ENCODE measurements at places on chromosomes 3 and 15.

DNA sequence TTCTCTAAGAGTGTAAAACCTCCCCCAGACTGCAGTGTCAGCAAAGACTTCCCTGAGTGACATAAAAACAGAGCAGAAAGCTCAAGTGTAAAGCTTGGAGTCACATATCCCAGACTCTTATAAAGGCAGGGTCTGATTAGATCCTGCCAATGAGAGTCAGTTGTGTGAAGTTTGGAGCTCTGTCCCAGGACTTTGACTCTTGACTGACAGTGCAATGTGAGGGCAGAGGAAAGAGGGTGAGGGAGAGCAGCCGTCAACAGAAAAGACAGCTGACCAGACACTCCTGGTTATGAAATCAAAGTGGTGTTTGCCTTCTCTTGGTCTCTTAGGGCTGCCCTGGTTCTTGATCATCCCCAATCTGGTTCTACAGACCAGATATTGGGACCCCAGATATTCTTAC, 393.2 kb downstream of the ERC2 start:
- no peak for DNase-seq

- DNase-seq = no peak
Observed at GRCh38 chr15:96166223-96167200, 164.0 kb upstream of the NR2F2 start.

DNA sequence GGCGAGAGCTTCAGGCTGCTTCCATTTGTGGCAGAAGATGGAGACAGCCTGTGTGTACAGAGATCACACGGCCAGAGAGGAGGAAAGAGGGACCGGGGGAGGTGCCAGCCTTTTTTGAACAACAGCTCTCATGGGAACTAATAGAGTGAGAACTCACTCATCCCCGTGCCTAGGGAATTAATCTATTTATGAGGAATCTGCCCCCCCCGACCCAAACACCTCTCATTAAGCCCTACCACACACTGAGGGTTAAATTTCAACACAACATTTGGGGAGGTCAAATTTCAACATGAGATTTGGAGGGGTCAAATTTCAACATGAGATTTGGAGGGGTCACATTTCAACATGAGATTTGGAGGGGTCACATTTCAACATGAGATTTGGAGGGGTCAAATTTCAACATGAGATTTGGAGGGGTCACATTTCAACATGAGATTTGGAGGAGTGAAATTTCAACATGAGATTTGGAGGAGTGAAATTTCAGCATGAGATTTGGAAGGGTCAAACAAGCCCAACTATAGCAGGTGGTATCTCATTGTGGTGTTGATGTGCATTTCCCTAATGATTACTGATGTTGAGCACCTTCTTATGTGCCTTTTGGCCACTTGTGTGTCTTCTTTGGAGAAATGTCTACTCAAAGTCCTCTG, 20.6 kb upstream of the RFTN1 start:
- DNase-seq = no peak

- DNase-seq = no peak
Observed at GRCh38 chr3:140319739-140320138, 358.1 kb upstream of the TRIM42 start.

- DNase-seq = no peak
Observed at GRCh38 chr3:50953825-50954414, 279.2 kb downstream of the DOCK3 start.

GRCh38 chr15:69552057-69552815, 99.6 kb downstream of the RPLP1 start:
- no peak for DNase-seq

DNA sequence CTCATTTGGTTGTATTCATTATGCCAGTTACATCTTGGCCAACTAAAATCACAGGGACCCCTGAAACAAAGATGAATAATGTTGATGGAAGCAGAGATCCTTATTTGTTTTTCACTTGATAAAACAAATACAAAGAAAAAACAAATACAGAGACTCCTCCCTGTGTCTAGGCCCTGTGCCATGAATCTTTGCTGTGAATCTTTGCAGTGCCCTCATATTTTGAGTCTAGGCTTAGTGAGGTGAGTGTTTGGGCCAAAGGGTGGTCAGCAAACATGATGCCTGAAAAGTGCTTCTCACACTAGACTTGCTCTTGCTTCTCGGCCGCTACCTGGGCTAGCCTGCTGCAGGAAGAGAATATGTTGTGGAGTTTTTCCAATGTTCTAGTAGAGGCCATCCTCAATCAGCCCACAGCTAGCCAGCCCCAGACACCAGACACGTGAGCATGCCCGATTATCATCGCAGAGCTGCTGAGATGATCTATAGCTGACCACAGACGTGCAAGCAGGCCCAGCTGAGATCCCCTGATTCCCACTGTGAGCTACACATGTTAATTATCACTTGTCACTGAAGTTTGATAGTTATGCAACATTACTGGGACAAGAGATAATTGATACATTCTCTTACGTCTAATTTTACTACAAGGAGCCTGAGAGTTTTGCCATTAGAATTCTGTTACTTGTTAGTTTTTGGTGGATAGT, 191.4 kb downstream of the THRB start:
- no peak for DNase-seq

- no peak for DNase-seq
Observed at GRCh38 chr15:101664303-101664913, 12.2 kb upstream of the TM2D3 start.

GRCh38 chr3:129428376-129429079, at the start of gene EFCAB12:
EFCAB12 (minus strand) TSS chr3:129428636; CDS start chr3:129428488, 148 bp downstream.
- peak; percentile 81 for DNase-seq

DNA sequence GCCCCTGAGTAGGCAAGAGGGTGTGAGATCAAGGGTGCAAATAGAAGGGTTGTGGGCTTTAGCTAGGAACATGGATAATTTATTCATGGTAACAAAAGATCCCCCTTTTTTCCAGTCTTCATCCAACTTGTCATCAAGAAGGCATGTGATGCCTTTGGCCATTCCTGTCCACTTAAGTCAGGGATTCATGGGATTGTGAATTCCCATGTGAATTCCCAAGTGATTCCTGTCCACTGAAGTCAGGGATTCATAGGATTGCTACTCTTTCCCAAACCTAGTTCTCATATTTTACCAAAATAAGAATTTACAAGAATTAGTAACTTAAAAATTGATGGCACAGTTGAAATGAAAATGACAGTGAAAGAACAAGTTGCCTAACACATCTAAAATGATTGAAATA, 40.8 kb downstream of the HMG20A start:
- DNase-seq = no peak

GRCh38 chr15:76987896-76988860, 6.7 kb upstream of the PSTPIP1 start:
- DNase-seq = no peak

- DNase-seq = no peak
Observed at GRCh38 chr15:65578904-65579728, 31.8 kb downstream of the INTS14 start.

DNA sequence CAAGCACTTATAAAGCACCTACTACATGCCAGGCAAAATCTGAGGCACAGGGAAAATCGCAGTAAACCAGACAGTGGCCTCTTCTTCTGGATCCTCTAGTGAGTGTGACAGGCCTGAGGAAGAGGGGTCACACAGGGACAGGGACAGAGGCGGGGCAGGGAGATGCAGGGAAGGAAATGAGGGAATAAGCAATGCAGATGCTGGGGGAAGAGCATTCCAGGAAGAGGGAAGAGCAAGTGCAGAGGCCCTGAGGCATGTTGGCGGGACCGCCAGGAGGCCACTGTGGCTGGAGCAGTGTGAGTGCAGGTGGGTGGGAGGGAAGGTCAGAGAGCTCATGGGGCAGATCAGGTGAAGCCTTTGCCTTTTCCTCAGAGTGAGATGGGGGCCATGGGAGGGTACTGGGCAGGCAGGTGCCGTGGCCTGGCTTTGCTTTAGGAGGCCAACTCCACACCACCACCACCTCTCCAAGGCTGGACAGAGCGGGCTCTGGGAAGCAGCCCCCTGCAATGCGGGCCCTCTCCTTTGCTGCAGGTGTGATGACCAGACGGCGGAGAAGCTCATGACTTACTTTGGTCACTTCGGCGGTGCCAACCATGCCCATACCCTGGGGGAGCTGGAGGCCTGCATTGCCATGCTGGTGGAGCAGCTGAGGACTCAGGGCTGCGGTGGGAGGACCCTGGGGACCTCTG, 26.8 kb upstream of the GP9 start:
- DNase-seq = no peak

GRCh38 chr3:188573291-188573940, 419.5 kb downstream of the LPP start:
- DNase-seq = no peak

GRCh38 chr3:127613406-127613805, 15.2 kb downstream of the MCM2 start:
- DNase-seq = no peak

- DNase-seq = no peak
Observed at GRCh38 chr3:1971780-1972179, 126.9 kb upstream of the CNTN4 start.

- DNase-seq = peak; percentile 14
Observed at GRCh38 chr3:8660175-8661118, 15.8 kb upstream of the SSUH2 start.

DNA sequence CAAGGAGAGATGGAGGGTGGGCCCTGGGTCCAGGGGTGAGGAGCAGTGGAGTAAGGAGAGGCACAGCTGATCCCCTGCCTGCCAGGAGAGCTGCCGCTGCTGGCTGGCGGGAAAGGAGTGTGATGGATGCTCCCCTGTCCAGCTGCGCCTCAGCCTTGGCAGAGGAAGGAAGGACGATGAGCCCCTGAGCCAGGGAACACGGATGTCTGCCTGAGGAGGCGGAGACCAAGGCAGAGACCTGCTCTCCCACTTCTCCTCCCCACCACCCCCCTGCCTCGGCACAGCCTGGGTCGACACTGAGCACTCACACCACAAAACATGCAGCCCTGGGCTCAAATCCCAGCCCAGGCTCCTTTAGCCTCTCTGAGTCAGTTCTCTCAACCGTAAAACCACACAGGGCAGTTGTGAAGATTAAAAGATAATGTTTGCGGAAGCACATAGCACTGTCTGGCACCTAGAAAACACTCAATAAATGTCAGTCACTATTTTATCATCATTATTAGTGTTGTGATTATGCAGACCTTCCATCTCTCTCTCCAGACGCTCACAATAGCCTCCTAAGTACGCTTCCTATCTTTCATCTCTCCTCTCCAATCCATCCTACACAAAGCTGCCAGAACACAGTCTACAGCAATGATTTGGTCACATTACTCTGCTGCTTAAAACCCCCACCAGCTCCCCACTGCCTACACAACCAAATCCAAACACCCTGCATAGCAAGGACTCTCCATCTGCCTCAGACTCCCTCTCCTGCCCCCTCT, 52.2 kb downstream of the SEMA5B start:
- DNase-seq = no peak
